ENCODE measurements at places on chromosomes 16 and 17.

GRCh38 chr16:10965440-10966061, 21.2 kb downstream of the CLEC16A start:
- no peak for DNase-seq

GRCh38 chr17:15894258-15894657, 50.7 kb upstream of the ADORA2B start:
- DNase-seq, result no peak

DNA sequence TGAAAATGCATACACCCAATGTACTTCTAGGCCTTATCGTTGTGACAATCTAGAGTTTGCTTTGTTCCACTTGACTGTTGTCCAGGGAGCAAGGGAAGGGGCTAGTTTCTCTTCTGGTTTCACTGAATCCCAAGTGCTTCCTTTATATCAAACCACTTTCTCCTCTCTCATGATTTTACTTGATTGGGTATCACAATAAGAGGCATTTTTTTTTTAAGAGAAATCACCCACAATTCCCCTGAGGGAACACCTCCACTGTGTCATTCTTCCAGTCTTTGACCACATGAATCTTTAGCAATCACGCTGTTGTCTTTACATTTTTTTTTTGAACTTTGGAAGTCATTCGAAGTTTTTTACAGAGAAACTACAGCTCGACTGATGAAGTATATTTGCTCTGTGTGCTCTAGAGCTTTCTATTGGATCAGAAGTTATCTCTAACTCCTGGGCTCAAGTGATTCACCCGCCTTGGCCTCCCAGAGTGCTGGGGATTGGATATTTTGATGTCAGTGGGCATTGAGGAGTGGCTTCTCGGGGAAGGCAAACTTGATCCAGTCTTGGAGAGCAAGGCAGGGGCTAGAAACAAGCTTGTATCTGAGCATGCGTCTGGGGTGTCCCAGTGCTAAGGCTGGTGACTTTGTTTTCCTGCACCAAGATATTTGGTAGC, 3.0 kb downstream of the CDH1 start:
- DNase-seq, result no peak

- DNase-seq, result no peak
Measured at GRCh38 chr17:30520436-30520835, 43.2 kb downstream of the GOSR1 start.

Measured in stimulated activated CD8-positive, alpha-beta memory T cell treated with anti-CD3 and anti-CD28 coated beads, Interleukin-4, amount 100 ng/mL, for 1 hour (primary cell).